H7 (cell line): ENCODE measurements at places on chromosomes 1 and 21.

GRCh38 chr1:203706444-203706843 lies 58.5 kb upstream of the LAX1 start:
- no peak for DNase-seq

DNA sequence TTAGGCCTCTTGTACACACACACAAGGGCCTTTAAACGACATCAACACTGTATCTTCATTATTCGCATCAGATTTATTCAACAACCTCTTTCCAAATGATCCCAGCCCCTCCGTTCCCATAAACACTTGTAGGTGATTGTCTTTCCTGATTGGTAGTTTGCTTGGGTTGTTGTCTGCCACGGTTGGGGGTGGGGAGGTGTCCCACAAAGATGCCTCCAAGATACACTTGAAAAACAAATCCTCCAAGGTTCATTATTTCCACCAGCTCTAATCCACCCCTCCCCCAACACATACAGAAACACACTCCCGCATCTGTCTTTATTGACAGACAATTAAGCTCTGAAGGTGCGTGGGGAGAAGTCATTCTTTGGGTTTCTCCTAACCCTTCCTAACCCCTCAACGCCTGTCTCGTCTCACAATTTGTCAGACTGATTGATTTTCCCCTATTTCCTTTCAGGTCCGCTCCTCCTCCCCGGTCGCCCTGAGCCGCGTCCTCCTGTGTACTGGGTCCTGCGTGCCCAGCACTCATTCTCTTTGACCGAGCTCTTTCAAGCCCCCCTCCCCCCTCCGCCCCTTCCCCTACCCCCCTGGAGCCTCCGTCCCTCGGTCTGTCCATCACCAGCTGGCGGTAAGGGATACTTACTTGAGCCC lies 1.4 kb downstream of the WDR26 start:
- DNase-seq: peak; percentile 74

- no peak for DNase-seq
Measured at GRCh38 chr1:223873044-223873443, 27.3 kb upstream of the TP53BP2 start.

- DNase-seq: no peak
Measured at GRCh38 chr1:75135573-75136194, 1.5 kb downstream of the LHX8 start.
